ENCODE measurements at places on chromosomes 3 and 15. TPM values are rescaled to one million over a fixed set of nuclear protein-coding genes. Genes with fewer than 3 reads are reported as not detected.
A peak's percentile ranks its signal among the peaks of the same experiment; 100 is the strongest.

DNA sequence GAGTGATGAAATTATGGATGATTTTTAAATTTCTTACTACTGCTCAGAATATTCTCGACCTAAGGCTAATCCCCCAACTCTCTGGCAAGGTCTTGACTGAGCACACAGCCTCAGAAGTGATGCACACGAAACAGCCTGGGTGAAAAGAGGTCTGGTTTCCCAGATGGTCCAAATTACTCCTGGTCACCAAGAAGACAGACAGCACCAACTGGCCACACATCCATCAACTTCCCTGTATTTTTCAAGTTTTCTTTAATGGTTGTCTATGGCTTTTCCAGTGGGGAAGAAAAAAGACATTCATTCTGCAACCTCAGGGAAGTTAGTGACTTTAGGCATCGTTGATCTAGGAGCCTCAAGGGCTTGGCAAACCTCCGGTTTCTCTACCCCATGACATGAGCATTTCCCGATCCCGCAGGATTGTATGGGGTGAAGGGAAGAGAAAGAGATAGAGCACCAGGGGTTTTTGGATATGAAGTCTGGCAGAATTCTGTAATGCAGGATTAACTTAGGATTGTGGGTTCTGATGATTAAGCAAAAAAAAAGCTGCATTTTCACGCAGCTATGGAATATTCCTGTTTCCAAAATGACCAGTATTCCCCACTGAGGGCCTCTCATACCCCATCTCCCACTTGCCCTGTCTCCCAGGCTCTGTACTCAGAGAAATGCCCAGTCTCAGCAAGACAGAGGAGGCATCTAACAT, 62.2 kb downstream of the UMPS start:
- no peaks in the 10 kb centered on the region for H3K27me3 ChIP-seq
- H3K4me1 ChIP-seq = peaks cover 23% of the 10 kb centered on the region
- H3K4me3 ChIP-seq = no peak overlapping the region
- H3K27ac ChIP-seq = no peak overlapping the region
- H3K36me3 ChIP-seq = peaks cover 68% of the 10 kb centered on the region
- no peak for DNase-seq

DNA sequence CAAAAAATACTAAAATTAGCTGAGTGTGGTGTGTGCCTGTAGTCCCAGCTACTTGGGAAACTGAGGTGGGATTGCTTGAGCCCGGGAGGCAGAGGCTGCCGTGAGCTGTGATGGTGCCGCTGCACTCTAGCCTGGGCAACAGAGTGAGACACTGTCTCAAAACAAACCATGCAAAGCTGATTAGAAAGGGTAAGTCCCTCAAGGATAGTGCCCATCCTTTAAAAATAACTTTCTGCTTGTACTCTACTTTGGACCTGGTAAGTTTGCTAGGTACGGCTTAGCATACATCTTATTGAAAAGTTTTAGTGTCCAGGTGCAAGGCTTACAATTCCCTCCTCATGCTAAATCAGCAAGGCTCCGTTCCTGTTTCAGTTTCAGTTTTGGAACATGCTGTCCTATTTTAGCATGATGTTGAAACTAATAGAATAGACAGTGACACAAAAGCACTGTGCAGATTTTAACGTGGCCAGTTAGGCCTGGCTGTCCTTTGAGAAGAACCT, 21.4 kb downstream of the FEM1B start:
- H3K36me3 ChIP-seq = no peaks in the 10 kb centered on the region
- peak overlapping the region; percentile 56 for H3K27ac ChIP-seq
- H3K4me1 ChIP-seq = peaks cover 57% of the 10 kb centered on the region
- peak overlapping the region; percentile 36 for H3K4me3 ChIP-seq
- no peak for DNase-seq
- no peaks in the 10 kb centered on the region for H3K27me3 ChIP-seq

GRCh38 chr3:39106851-39107387, 508 bp downstream of the GORASP1 start:
- H3K4me3 ChIP-seq = peak overlapping the region; percentile 87
- H3K27me3 ChIP-seq = no peaks in the 10 kb centered on the region
- H3K36me3 ChIP-seq = no peaks in the 10 kb centered on the region
- DNase-seq = peak; percentile 27

- no peak overlapping the region for H3K27ac ChIP-seq
- H3K4me1 ChIP-seq = no peaks in the 10 kb centered on the region
- H3K36me3 ChIP-seq = no peaks in the 10 kb centered on the region
- H3K27me3 ChIP-seq = no peaks in the 10 kb centered on the region
These were observed 165.1 kb downstream of the APBA2 start for GRCh38 chr15:29050870-29051269.

DNA sequence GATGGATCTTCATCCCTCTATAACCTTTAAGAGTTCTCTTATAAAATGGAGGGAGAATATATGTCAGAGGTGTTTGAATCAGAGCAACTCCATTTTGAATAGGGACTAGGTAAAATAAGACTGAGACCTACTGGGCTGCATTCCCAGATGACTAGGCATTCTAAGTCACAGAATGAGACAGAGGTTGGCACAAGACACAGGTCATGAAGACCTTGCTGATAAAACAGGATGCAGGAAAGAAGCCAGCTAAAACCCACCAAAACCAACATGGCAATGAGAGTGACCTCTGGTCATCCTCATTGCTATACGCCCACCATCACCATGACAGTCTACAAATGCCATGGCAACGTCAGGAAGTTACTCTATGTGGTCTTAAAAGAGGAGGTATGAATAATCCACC, 211.0 kb downstream of the GBE1 start:
- no peaks in the 10 kb centered on the region for H3K36me3 ChIP-seq
- no peaks in the 10 kb centered on the region for H3K27me3 ChIP-seq
- no peak overlapping the region for H3K4me3 ChIP-seq
- DNase-seq = no peak

DNA sequence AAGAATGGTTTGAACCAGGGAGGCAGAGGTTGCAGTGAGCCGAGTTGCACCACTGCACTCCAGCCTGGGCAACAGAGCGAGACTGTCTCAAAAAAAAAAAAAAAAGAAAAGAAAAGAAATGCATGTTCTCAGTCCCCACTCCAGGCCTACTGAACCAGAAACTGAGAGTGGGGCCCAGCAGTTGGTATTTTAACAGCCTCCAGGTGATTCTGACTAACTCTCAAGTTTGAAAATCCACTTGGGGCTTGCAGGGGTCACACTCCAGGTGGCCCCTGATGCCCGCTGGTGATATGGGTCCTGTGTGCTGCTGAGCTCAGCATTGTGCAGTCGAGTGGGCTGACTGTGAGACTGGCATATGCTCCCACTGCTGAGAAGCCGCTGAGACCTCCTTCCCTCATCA, 133.7 kb upstream of the C2CD4B start:
- peaks cover 24% of the 10 kb centered on the region for H3K27me3 ChIP-seq
- H3K27ac ChIP-seq = no peak overlapping the region
- H3K4me1 ChIP-seq = no peaks in the 10 kb centered on the region
- DNase-seq = no peak

- no peak overlapping the region for H3K27ac ChIP-seq
- no peak for DNase-seq
- H3K4me1 ChIP-seq = peaks cover 15% of the 10 kb centered on the region
- no peak overlapping the region for H3K4me3 ChIP-seq
These were observed 14.7 kb downstream of the PPARG start for GRCh38 chr3:12303534-12303933.

DNA sequence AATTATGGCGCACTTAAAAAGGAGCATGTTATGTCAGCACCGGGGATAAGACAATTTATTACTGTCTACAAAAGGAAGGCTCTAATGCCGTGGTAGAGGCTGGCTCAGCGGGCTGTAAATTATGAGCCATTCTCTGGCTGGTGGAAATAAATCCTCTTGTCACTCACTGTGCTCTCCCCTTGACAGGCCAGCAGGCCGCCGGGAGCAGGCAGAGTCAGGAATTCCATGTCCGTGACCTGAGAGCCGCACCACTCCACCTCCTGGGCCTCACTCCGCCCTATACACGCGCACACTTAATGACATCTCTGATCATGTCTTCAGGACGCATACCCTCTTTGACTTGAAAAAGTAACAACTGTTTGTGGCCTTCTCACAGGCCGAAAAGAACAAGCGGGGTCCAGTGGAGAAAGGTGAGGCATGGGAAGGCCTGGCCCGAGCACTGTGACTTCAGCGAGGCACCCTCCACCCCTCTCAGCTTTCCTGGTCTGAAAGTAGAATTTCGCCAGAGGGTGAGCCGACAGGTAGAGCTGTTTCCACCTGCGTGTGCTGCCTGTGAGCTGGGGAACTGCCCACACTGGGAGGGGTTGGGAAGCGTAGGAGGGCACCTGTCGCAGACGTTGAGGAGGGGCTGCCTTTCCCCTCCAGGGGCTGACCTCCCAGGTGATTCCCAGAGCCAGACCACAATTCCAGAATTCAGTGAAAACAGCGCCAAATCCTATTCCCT, 13.2 kb upstream of the PCSK6 start:
- H3K4me3 ChIP-seq = no peak overlapping the region
- H3K27ac ChIP-seq = no peak overlapping the region
- H3K4me1 ChIP-seq = peaks cover 69% of the 10 kb centered on the region
- no peaks in the 10 kb centered on the region for H3K36me3 ChIP-seq
- no peaks in the 10 kb centered on the region for H3K27me3 ChIP-seq

DNA sequence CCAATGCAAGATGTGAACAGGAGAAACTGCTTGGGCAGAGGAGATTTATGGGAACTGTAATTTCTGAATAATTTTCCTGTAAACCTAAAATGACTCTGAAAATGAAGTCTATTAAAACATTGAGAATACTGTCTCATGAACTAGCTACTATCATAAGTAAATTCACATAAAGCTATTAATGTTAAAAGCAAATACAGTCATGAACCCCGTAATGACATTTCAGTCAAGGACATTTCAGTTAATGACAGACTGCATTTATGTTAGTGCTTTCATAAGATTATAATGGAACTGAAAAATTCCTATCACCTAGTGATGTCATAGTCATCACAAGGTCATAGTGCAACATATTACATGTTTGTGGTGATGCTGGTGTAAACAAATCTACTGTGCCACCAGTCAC, 17.2 kb downstream of the CBLB start:
- no peak overlapping the region for H3K27ac ChIP-seq
- H3K27me3 ChIP-seq = no peaks in the 10 kb centered on the region
- no peak overlapping the region for H3K4me3 ChIP-seq
- H3K36me3 ChIP-seq = peaks cover 17% of the 10 kb centered on the region

SCAMP5 gene
- 34.3 TPM for total RNA-seq

ARL6IP5 gene
- 29.6 TPM for total RNA-seq

CHST2 gene
- total RNA-seq = not detected

PLAAT1 gene
- not detected for total RNA-seq

UNC13C gene
- 0.04 TPM for total RNA-seq

SPINK8 gene
- not detected for total RNA-seq

PLSCR2 gene
- total RNA-seq = not detected

PLSCR5 gene
- total RNA-seq = not detected
